ENCODE measurements at places on chromosomes 4 and X. TPM values are rescaled to one million over a fixed set of nuclear protein-coding genes. Genes with fewer than 3 reads are reported as not detected.
A peak's percentile ranks its signal among the peaks of the same experiment; 100 is the strongest.

DNA sequence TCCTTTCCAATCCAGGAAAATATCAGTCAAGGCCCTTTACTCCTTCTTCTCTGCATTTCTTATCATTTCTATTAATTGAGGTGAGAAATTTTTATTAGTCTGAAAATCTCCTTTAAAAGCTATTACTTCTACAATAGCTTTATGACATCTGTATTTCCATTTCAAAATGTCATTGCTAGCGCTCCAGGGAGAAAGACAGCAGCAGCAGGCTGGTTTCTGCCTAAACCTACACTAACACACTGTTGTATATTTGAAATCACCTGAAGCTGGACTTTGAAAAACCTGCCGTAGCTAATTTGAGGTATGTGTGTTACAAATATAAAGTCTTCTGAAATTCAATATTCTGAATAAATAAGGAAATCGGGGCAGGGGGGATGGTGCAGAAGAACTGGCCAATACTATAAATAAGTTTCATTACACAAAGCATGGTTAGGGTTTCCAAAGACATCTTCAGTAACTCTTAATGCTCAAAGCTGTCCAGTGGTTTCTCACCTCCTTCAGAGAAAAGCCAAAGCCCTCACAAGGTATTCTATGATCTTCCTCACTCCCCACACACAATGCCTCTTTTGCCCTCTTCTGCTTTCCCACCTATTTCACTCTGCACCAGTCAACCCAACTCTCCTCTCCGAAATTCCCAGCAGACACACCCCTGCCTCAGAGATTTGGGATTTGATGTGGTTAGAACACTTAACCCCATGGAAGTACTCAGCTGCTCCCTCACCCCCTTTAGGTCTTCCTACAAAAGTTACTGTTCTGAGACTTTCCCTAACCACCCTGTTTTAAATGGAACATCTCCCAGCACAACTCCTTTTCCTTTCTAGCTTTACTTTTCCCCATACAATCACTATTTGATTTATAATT, 122.7 kb downstream of the PPP3CA start:
- no peaks in the 10 kb centered on the region for H3K36me3 ChIP-seq
- H3K27ac ChIP-seq = no peak overlapping the region
- no peaks in the 10 kb centered on the region for H3K4me1 ChIP-seq
- DNase-seq = no peak
- no peak overlapping the region for H3K4me3 ChIP-seq
- no peaks in the 10 kb centered on the region for H3K27me3 ChIP-seq

DNA sequence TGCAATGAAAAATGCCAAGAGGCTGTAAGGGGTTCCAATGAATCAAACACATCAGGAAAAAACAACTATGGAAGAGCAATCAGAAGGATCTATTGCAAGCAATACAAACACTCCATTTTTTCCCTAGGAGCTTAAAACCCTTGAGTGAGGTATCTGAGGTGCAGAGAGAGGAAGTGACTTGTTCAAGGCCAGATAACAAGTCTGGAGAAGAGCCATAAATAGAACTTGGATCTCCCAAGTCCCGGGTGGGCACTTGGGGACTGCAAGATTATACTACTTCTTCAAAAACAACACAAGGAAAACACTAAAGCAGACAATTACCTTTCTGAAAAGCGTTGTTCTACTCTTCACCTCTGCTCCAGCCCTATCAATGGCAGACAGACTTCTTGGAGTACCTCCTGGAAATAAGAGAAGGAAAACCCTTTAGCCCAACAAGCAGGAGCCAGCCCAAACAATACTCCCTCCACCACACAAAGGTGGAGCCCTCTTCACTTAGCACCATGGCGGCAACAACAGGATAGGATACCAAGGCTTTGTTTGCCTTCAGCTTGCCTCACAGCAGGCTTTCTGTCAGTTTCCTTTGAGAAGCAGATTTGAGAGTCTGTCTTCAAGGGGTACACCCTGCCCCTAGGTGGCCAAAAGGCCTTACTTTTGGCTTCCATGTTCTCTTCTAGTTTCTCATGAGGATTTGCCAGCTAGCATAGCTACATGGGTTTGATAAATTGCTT, 26.0 kb downstream of the AIFM1 start:
- no peaks in the 10 kb centered on the region for H3K27me3 ChIP-seq
- H3K27ac ChIP-seq = no peak overlapping the region
- H3K4me3 ChIP-seq = no peak overlapping the region
- DNase-seq = no peak

The ATP1B4 gene
- 0.45 TPM for polyA plus RNA-seq

GRCh38 chr4:108417923-108418322, 202.5 kb upstream of the RPL34 start:
- H3K36me3 ChIP-seq = no peaks in the 10 kb centered on the region
- no peak overlapping the region for H3K4me3 ChIP-seq
- H3K27me3 ChIP-seq = no peaks in the 10 kb centered on the region
- H3K27ac ChIP-seq = no peak overlapping the region
- DNase-seq = no peak

- H3K27ac ChIP-seq = no peak overlapping the region
- no peaks in the 10 kb centered on the region for H3K36me3 ChIP-seq
- peaks cover 4% of the 10 kb centered on the region for H3K4me1 ChIP-seq
- no peak for DNase-seq
- H3K4me3 ChIP-seq = peak overlapping the region; percentile 43
These were observed 74.3 kb downstream of the DCHS2 start for GRCh38 chr4:154417373-154417673.

The S100P gene
- 5.0 TPM for polyA plus RNA-seq

GRCh38 chrX:49960061-49960460, 37.7 kb downstream of the CLCN5 start:
- peaks cover 4% of the 10 kb centered on the region for H3K4me1 ChIP-seq
- no peaks in the 10 kb centered on the region for H3K36me3 ChIP-seq
- peak overlapping the region; percentile 62 for H3K27ac ChIP-seq
- no peak overlapping the region for H3K4me3 ChIP-seq
- no peak for DNase-seq

DNA sequence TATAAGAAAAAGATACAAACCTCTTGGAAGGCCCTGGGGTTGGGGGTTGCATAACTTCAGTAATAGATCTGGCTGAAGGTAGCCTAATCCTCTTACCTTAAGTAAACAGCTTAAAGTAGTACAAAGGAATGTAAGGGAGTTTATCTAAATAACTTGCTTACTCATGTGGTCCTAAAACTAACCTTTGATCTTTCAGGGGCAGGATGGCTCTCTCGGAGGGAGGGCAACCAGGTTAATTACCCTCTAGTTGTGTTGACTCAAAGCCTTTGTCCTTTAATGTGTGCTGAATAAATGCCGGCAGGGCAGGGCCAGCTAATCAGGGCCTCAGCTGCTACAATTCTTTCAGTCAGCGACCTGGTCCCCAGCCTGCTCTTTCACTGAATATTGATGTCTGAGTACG, 822.0 kb upstream of the SLIT2 start:
- no peaks in the 10 kb centered on the region for H3K36me3 ChIP-seq
- H3K4me3 ChIP-seq = no peak overlapping the region
- no peak for DNase-seq
- H3K27ac ChIP-seq = no peak overlapping the region
- H3K27me3 ChIP-seq = no peaks in the 10 kb centered on the region

The RHOXF1 gene
- polyA plus RNA-seq = 1.2 TPM

- H3K27ac ChIP-seq = no peak overlapping the region
- no peaks in the 10 kb centered on the region for H3K27me3 ChIP-seq
- DNase-seq = peak; percentile 41
- H3K4me1 ChIP-seq = peaks cover 10% of the 10 kb centered on the region
- no peaks in the 10 kb centered on the region for H3K36me3 ChIP-seq
- H3K4me3 ChIP-seq = no peak overlapping the region
These were observed 55.5 kb upstream of the NYX start for GRCh38 chrX:41391606-41392005.

- no peaks in the 10 kb centered on the region for H3K27me3 ChIP-seq
- no peaks in the 10 kb centered on the region for H3K4me1 ChIP-seq
- H3K27ac ChIP-seq = no peak overlapping the region
These were observed 1002.5 kb upstream of the INTU start for GRCh38 chr4:126630230-126630629.

GRCh38 chr4:14841801-14842768, 160.2 kb upstream of the CPEB2 start:
- H3K4me3 ChIP-seq = no peak overlapping the region
- no peaks in the 10 kb centered on the region for H3K27me3 ChIP-seq
- H3K36me3 ChIP-seq = no peaks in the 10 kb centered on the region
- no peak for DNase-seq

The UGT2B7 gene
- polyA plus RNA-seq = 34.4 TPM

- DNase-seq = peak; percentile 92
- H3K27ac ChIP-seq = peak overlapping the region; percentile 40
- no peak overlapping the region for H3K4me3 ChIP-seq
- no peaks in the 10 kb centered on the region for H3K27me3 ChIP-seq
- H3K4me1 ChIP-seq = peaks cover 8% of the 10 kb centered on the region
- H3K36me3 ChIP-seq = peaks cover 14% of the 10 kb centered on the region
These were observed 84.2 kb downstream of the CNOT6L start for GRCh38 chr4:77734928-77735327.

GRCh38 chr4:34289489-34289888, 1954.8 kb downstream of the ARAP2 start:
- no peaks in the 10 kb centered on the region for H3K27me3 ChIP-seq
- no peaks in the 10 kb centered on the region for H3K4me1 ChIP-seq
- no peak for DNase-seq
- H3K36me3 ChIP-seq = no peaks in the 10 kb centered on the region
- H3K27ac ChIP-seq = no peak overlapping the region

DNA sequence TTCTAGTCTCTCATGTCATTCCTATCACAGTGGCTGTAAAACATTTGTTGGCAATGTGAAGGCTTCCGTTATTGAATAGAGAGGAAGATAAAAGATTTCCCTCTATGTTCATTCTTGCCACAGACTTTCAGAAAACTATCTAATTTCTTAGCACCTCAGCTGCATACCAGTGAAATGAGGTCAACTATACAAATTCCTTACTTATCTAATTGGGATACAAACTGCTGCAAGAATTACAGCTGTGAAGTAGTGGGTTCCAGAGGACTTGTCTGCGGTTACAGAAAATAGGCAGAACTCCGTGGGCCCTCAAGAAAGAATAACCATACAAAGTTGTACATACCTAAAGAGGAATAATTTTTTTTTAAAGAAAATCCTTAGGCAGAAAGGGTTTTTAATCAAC, 175.8 kb downstream of the PPP1R2C start:
- H3K4me3 ChIP-seq = no peak overlapping the region
- no peak overlapping the region for H3K27ac ChIP-seq
- no peaks in the 10 kb centered on the region for H3K36me3 ChIP-seq

DNA sequence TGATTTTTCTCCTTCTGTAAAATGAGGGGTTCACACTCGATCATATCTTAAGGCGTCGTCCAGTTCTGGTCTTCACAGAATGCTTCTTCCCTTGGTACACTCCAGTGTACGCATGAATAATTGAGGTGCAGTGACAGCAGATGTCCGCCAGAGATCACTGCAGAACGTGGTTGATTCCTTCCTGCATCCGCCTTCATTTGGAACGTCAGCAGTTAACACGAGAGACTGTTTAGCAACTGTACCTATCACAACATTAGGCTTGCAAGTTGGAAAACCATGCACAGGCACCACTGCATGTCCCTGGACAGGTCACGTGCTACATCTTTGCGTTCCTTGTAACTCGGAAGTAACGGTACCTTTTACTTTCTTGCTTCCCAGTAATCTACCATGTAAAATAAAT, 66.0 kb upstream of the GEMIN8 start:
- H3K4me1 ChIP-seq = no peaks in the 10 kb centered on the region
- peak; percentile 36 for DNase-seq
- H3K27ac ChIP-seq = no peak overlapping the region
- no peak overlapping the region for H3K4me3 ChIP-seq
- H3K27me3 ChIP-seq = no peaks in the 10 kb centered on the region
- H3K36me3 ChIP-seq = no peaks in the 10 kb centered on the region

DNA sequence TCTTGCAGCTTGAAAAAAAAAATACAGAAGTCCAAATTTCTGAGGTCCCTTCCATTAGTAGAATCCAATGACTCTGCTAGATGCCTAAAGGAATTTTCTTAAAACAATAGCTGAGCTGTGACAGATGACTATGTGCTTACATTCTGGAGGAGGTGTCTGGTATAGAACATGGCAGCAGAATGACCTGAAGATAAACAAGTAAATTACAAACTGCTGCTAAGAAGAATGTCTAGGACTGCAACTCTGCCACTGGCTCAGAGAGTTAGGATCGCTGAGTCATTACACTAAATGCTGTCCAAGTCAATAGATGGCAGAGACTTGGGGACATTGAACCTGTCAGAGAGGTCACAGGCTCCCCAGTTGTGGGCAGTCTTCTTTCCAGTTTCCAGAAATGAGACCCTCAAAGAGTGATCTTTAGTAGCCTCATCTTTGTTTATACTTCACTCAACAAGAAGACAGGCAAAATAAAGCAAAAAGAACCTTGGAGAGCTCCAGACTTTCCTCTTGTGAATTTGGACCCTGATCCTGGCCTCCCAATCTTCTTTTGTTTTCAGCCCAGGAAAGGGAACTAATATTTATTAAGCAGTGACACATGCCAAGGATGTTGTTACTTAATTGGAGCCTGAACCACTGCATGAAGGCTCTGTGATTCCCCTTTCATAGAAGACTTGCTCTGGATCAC, 56.4 kb upstream of the SCML1 start:
- H3K27me3 ChIP-seq = no peaks in the 10 kb centered on the region
- DNase-seq = no peak
- no peak overlapping the region for H3K4me3 ChIP-seq
- H3K36me3 ChIP-seq = no peaks in the 10 kb centered on the region
- no peaks in the 10 kb centered on the region for H3K4me1 ChIP-seq

The MMRN1 gene
- polyA plus RNA-seq = 22.4 TPM
